ENCODE measurements at places on chromosomes 6 and 20.

DNA sequence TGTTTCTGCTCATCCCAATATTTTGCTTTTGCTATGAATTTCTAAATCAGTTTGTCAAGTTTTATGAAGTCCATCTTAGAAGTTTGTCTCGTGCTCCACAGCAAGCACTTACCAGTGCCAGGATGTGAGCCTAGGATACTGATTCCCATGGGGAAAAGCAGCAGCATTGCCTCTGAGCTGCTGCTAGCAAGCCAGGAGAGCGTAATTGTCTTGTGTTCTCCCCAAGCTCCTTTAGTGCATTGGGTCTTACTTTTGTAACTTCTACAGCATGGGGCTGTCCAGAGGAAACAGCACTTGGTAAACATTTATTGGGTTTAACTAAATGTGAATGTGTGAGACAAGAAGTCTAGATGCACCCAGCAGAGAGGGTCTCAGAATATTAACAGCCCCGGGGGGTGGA lies 76.1 kb downstream of the RNF182 start:
- DNase-seq, result no peak

DNA sequence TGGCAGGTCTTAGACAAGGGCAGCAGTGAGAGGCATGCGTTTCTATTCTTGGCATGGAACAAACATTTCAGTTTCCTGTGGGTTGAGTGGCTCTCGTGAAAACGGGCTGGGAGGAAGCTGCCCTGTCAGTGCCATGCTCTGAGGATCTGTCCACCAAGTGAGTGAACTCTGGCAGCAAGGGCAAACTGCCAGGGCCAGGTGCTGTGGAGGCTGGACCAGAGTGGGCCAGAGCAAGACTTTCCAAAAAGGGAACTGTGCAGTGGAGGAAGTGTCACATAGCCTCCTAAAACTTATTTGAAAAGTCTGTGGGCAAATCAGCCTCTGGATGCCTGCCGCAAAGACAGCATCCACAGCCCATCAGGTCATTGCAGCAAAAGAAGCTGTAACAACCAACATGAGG lies 44.2 kb upstream of the TAB2 start:
- no peak for DNase-seq

DNA sequence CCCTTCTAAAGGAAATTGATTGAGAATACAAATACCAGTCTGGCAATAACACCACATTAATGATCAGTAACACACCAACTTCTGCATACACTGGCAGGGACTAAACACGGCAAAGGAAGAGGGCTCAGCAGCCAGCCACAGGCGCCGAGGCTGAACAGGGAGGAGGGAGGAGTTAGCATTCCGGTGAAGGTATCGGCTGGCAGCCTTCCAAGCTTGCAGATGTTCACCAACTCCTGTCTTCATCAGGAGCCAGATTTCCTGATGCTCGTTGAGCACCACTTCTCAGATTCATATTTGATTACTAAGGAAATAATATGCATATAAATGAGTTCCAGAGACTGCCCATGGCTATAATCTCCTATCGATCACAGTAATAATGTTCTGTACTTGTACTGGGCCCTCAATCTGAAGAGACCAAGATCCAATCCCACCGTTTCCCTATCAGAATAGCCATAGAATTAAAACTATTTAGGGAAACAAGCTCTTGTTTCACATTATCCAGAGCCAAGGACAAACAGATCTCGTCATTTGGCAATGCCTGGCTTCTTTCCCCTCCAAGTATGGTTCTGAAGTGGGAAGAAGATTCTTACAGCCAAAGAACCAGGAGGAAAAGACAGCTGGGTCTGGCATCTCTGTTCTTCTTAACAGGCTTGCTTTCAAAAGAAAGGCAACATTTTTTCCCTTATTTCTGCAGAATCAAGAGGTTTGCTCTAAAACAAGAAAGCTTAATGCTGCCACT lies 42.2 kb downstream of the GFOD1 start:
- DNase-seq, result no peak

DNA sequence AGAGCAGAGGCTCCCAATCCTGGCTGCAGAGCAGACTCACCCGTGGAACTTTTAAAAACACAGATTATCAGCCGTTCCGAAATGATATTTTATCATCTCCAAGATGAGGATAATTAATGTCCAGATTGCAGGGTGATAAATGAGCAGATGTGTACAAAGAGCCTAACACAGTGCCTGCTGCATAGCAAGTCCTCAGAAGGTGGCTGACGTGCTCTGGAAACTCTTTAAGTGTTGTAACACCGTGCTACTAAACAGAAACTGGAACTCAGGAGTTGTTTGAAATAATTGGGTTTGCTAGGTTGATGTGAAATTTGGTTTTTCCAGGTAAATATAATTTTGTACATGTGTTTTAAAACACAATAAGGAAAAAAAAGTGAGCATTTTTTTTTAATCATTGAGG lies 118.0 kb downstream of the ARMC2 start:
- no peak for DNase-seq

DNA sequence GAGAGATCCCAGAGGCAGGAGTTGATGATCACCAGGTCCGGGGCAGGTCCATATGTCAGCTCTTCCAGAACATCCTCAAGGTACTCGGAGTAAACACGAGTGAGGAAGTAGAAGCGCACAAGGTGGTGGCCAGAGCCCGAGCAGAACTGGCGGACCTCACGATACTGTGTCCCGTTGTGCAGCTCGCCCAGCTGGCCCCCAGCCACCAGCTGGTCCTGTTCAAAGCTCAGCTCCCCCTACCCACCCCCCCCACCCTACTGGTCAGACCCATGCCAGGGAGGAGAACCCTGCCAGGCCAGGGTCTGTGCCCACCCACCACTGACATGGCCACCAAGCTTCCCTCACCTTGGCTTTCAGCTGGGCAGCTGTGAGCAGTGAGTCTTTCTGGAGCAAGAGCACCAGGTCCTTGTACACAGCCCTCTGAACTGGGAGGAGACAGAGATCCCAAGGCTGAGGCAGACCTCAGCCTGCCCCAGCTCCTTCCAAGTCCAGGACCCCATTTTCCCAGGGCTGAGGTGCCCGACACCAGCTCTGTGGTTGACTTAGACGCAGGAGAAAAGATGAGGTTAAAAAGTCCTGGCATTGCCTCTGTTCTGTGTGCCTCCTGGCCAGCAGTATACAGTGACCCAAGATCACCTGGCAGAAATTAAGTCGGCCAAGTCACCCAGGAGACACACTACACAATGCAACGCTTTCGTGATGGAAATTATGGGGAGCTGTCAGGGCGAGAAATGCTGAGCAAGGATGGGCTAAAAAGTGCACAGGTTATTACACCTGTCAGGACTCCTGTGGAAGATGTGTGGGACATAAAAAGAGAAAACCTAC lies 1.4 kb downstream of the PCED1A start:
- no peak for DNase-seq

GRCh38 chr6:78832091-78832808 lies 35.1 kb upstream of the IRAK1BP1 start:
- DNase-seq, result no peak

- DNase-seq, result no peak
Observed at GRCh38 chr20:45105317-45105716, 4.4 kb upstream of the KCNS1 start.

- DNase-seq, result no peak
Observed at GRCh38 chr20:17345321-17345720, 118.5 kb downstream of the PCSK2 start.

- DNase-seq, result peak; percentile 65
Observed at GRCh38 chr20:35776513-35777101, 4.8 kb downstream of the PHF20 start.

DNA sequence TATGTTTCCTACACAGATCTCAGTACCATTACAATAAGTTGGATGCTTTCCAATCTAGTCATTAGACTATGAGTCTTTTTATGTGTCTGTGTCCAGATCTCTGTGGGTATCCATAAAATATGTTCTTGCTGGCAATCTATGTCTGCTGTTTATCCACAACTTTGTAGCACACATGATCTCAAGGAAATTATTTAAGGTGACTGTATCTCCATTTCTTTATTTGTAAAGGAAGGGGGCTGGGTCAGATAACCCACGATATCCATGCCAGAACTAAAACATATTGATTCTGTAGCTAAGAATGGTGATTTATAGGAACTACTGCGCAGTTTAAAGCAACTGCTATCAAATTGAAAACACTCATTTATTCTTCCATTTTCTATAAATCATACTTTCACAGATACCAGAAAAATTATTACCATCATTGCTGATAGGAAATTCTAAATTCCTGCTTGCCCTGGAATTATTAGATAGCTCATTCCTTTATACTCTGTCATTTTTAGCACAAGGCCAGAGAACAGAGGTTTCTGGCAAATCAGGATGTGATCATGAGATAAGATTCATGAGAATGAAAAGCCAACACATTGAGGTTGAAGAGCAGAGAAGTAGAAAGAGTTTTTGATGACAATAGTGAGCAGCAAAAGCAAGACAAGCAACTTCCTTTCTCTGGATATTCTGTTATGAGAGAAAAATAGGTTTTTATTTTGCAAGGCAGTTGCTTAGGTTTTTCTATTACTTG lies 851.4 kb upstream of the CITED2 start:
- no peak for DNase-seq

GRCh38 chr6:128738112-128738511 lies 144.8 kb upstream of the LAMA2 start:
- no peak for DNase-seq

DNA sequence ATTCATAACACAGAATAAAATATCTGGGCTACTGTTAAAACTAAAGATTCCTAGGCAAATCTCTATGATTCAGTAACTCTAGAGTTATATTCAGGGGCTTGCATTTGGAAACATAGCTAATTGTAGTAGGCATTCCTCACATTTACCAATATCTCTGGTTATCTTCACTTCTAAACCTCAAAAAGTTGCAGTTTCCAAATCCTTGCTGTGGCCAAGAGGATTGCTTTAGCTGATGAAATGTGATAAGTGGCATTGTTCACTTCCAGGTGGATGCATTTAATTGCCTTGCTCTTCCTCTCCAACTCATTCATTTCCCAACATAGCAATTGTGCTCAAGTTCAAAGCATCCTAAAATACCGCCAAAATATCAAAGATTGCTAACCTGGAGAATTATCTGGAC lies 246.6 kb downstream of the GRIK2 start:
- DNase-seq, result no peak

- DNase-seq, result no peak
Observed at GRCh38 chr6:93272211-93272610, 147.1 kb downstream of the EPHA7 start.

DNA sequence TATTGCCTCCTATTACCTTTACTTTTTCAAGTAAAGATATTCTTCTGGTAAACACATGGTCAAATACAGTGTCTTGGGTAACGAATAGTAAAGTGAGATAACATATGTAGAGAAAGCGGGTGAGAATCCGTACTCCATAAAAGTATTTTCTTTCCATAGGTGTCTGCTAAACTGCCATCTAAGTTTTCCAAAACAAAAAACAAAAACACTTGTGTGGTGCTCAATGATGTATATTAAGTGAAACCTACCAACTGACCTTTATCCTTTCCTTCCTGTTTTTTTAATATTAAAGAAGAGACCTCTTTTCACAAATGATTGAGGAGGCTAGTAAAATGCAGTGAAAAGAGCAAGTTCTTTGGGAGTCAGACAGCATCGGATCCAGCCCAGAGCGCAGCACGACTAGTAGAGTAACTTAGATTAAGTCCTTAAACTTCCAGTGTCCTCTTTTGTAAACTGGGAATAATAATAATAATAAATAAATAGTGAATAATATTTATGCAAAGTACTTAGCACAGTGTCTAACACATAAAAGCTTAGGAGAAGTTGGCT lies 437 bp upstream of the CDKAL1 start:
- no peak for DNase-seq

DNA sequence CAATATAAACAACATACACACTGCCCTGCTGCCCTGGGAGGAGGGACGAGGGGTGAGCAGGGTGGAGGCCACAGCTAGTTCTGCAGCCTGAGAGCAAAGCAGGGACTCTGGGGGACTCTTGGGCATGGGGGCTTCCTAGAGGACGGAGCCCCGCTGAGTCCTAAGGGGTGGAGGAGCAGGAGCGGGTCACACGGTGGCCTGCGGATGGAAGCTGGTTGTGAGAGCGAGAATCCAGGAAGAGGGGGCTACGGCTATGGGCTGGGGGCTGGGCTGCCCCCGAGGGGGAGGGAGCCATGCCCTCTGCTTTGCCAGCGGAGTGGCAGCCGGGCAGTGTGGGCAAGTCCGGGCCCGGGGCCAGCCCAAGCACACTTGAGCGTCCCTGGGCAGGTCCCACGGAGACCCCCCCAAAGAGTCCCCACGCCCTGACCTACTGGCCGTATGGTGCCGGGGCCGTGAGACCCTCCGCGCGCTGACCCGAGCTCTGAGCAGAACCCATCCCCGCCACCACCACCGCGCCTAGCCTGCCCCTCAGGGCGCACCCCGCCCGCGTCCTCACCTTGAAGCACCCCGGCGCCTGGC lies 369 bp downstream of the ADAM33 start:
- DNase-seq, result no peak

- DNase-seq, result no peak
Observed at GRCh38 chr6:165768961-165769360, 105.9 kb upstream of the PDE10A start.

DNA sequence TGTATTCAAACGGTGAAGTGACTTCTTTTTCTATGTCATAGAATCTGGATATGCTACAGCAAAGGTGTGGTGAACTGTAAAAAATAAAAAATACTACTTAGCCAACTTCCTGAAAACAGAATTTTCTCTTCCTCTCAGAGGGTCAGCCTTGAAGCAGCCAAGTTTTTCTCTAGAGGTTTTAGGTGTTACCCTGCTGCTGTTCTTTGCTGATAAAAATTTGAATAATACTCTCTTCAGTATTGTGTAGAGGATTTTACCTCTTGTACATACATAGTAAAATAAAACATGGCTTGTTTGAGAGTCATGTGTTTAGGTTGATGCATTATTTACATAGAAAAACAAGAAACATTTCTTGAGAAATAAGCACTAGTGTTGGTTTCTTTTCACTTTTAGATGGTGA lies 458.4 kb downstream of the TBC1D32 start:
- no peak for DNase-seq

DNA sequence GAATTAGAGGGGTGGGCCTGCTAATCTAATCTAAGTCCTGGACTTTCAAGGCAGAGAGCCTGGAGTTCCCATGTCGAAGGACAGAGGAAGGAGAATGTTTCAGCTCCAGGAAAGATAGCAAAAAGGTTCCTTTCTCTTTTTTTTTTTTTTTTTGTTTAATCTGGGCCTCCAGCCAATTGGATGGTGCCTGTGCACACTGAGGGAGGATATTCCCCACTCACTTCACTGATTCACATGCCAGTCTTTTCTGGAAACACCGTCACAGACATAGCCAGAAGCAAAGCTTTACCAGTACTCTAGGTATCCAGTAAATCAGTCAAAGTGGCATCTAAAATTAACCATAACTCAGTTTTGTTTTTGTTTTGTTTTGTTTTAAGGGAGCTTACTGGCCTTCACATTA lies 721.1 kb downstream of the TENT5A start:
- no peak for DNase-seq
